ENCODE measurements at places on chromosomes 3 and 15. TPM values are rescaled to one million over a fixed set of nuclear protein-coding genes. Genes with fewer than 3 reads are reported as not detected.

Gene GOLGA6B
- not detected for polyA plus RNA-seq

Gene ZKSCAN7
- polyA plus RNA-seq: 1.9 TPM

Gene PRSS50
- polyA plus RNA-seq: not detected

Gene MFAP1
- polyA plus RNA-seq: 22.5 TPM

Gene PLAAT1
- polyA plus RNA-seq: not detected

Gene ABHD17C
- 0.32 TPM for polyA plus RNA-seq

Gene MRPL3
- polyA plus RNA-seq: 110 TPM

Gene HCLS1
- 441 TPM for polyA plus RNA-seq

Gene GOLGA8K
- not detected for polyA plus RNA-seq

Gene XIRP1
- polyA plus RNA-seq: not detected

- H3K27ac ChIP-seq: no peak overlapping the region
- H3K4me3 ChIP-seq: no peak overlapping the region
- no peaks in the 10 kb centered on the region for H3K27me3 ChIP-seq
- H3K36me3 ChIP-seq: no peaks in the 10 kb centered on the region
- no peaks in the 10 kb centered on the region for H3K4me1 ChIP-seq
These were observed 201.2 kb downstream of the SATB1 start for GRCh38 chr3:18223974-18224373.

- H3K27ac ChIP-seq: peak overlapping the region; percentile 65
- peaks cover 68% of the 10 kb centered on the region for H3K4me1 ChIP-seq
- DNase-seq: no peak
- H3K4me3 ChIP-seq: peak overlapping the region; percentile 70
- no peaks in the 10 kb centered on the region for H3K27me3 ChIP-seq
These were observed 2.1 kb downstream of the IDH2 start for GRCh38 chr15:90099868-90100831.

GRCh38 chr3:124059580-124059979 lies 67.7 kb upstream of the ROPN1 start:
- peaks cover 4% of the 10 kb centered on the region for H3K27me3 ChIP-seq
- H3K36me3 ChIP-seq: no peaks in the 10 kb centered on the region
- H3K4me3 ChIP-seq: no peak overlapping the region
- no peaks in the 10 kb centered on the region for H3K4me1 ChIP-seq
- no peak for DNase-seq

DNA sequence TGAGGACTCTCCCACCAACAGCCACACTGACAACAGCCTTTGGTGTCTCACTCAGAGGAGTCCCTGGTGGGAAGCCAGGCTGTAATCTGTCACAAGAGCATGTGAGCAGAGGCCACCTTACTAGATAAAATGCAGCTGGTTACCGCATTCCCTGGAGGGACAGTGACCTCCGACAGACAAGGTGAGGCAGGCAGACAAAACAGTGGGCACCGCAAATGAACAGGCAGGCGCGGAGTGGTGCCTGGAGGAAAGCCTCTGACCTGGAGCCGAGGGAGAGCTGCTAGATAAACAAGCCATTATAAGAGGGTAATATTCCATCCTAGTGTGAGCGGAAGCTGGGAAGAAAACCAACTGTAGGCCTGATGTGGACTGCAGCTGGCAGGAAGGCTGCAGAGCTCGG lies 736.4 kb downstream of the FHIT start:
- no peaks in the 10 kb centered on the region for H3K4me1 ChIP-seq
- no peak for DNase-seq
- H3K36me3 ChIP-seq: no peaks in the 10 kb centered on the region

DNA sequence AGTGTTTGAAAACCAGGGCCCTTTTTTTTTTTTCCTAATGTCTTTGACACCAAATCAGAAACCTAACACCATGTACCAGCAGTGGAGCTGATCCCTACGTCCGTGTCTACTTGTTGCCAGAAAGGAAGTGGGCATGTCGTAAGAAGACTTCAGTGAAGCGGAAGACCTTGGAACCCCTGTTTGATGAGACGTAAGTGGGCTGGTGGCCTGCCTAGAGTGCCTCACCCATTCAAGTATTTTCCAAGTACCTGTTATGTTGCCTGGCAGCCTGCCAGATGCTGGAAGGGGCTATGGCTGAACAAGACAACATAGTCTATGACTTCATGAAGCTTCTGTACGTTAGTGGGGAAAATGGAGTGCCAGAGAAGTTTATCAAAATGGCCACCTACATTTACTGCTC lies 39.7 kb downstream of the ESYT3 start:
- H3K27me3 ChIP-seq: no peaks in the 10 kb centered on the region
- H3K4me3 ChIP-seq: no peak overlapping the region
- H3K36me3 ChIP-seq: no peaks in the 10 kb centered on the region
- H3K4me1 ChIP-seq: no peaks in the 10 kb centered on the region

DNA sequence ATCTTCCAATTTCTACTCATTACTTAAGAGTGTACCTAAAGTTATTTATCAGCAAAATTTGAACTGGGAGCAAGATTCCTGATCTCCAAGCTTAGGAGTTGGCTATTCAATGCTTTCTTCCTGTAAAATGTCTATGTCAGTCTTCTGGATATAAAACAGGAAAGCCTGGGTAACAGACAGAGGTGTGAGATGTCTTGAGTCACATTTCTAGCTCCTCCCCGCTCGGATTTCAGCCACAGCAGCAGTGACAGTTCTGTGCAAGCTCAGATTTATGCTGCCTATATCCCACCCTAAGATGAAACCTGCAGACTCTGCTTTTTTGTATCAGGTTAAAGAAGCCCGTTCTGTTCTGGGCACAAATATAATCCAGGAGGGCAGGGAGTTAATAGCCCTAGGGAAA lies 2.1 kb upstream of the ARMC8 start:
- H3K36me3 ChIP-seq: no peaks in the 10 kb centered on the region
- no peak overlapping the region for H3K27ac ChIP-seq

GRCh38 chr3:48826451-48826850 lies 21.2 kb downstream of the PRKAR2A start:
- no peaks in the 10 kb centered on the region for H3K36me3 ChIP-seq
- no peak overlapping the region for H3K27ac ChIP-seq

- H3K27ac ChIP-seq: no peak overlapping the region
- H3K36me3 ChIP-seq: no peaks in the 10 kb centered on the region
- no peaks in the 10 kb centered on the region for H3K4me1 ChIP-seq
- no peak for DNase-seq
- H3K27me3 ChIP-seq: no peaks in the 10 kb centered on the region
- H3K4me3 ChIP-seq: no peak overlapping the region
These were observed 135.6 kb downstream of the TJP1 start for GRCh38 chr15:29686445-29687203.

- H3K4me3 ChIP-seq: no peak overlapping the region
- H3K27ac ChIP-seq: no peak overlapping the region
- no peaks in the 10 kb centered on the region for H3K4me1 ChIP-seq
- no peaks in the 10 kb centered on the region for H3K27me3 ChIP-seq
- H3K36me3 ChIP-seq: no peaks in the 10 kb centered on the region
- DNase-seq: no peak
These were observed 307.0 kb downstream of the ARPP21 start for GRCh38 chr3:35946121-35946853.

DNA sequence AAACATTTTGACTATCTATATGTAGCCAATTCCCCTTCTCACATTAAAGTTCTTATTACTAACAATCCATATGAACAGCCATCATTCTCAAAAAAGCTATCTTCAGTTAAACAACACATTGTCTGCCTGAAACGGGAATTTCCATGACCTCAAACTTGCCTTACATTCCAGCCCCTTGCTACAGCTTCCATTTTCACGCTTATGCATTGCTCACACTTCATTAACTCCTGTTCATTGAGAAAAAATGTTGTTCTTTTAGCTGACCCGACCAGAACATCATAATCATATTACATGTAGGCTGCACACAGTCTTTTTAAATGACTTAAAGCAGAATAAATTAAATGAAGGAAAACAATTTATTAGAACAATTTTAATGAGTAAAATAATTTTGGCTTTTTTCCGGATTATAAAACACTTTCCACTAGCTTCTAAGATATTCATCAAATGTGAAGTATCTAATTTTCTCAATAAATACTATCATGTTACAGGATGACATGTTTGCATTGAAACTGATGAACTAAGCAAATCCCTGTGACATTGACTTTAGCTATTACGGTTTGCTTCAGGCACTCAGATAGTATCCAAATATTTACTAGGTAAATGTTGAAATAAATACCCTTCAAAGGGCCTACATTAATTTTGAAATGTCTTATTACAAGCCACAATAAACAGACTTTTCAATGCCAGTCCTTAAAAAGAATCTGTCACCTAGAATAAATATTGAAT lies 49.9 kb downstream of the P3H2 start:
- H3K4me3 ChIP-seq: no peak overlapping the region
- H3K27me3 ChIP-seq: no peaks in the 10 kb centered on the region
- H3K4me1 ChIP-seq: no peaks in the 10 kb centered on the region

- H3K36me3 ChIP-seq: no peaks in the 10 kb centered on the region
- H3K27ac ChIP-seq: no peak overlapping the region
- DNase-seq: no peak
- H3K4me3 ChIP-seq: no peak overlapping the region
- no peaks in the 10 kb centered on the region for H3K4me1 ChIP-seq
These were observed 14.7 kb downstream of the SHOX2 start for GRCh38 chr3:158091531-158091930.

- no peak overlapping the region for H3K27ac ChIP-seq
- no peaks in the 10 kb centered on the region for H3K27me3 ChIP-seq
- H3K36me3 ChIP-seq: no peaks in the 10 kb centered on the region
These were observed 181.0 kb upstream of the PPP2R3A start for GRCh38 chr3:135784557-135784956.

DNA sequence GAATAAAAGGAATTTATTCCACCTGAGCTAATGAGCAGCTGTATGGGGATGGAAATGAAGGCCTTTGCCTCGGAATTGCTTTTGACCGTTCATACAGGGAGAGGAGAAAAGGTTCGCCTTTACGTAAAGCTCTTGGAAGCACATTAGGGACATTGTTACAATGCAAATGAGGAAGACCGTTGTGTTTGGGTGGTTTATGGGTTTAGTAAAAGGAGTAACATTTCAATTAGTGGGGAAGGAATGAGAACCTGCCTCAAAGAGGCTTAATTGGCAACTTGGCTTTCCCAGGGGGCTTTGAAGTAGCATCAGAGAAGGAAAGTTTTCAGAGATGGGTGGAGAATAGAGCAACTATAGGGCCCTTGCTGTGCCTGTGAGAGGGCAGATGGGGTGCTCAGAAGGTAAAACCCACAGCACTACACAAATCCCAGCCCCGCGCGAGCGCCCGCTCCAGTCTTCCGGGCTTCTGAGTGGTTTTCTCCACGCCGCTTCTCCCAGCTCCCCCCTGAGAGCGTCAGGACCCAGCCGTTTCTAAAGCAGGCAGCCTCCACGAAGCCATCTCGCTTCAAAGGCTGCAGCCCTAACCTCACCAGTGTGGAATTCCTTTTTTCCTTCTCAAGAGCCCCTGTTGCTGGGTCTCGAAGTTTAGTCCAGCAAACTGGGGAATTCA lies 192.0 kb upstream of the HES1 start:
- H3K27ac ChIP-seq: no peak overlapping the region
- no peaks in the 10 kb centered on the region for H3K27me3 ChIP-seq
- DNase-seq: no peak
- H3K4me1 ChIP-seq: no peaks in the 10 kb centered on the region
- no peaks in the 10 kb centered on the region for H3K36me3 ChIP-seq

GRCh38 chr15:57229051-57229450 lies 147.3 kb upstream of the CGNL1 start:
- no peak overlapping the region for H3K27ac ChIP-seq
- H3K4me1 ChIP-seq: no peaks in the 10 kb centered on the region
- no peaks in the 10 kb centered on the region for H3K27me3 ChIP-seq

GRCh38 chr3:30084316-30084715 lies 522.1 kb upstream of the TGFBR2 start:
- H3K4me1 ChIP-seq: no peaks in the 10 kb centered on the region
- no peak overlapping the region for H3K27ac ChIP-seq
- no peak overlapping the region for H3K4me3 ChIP-seq

GRCh38 chr15:85336880-85337279 lies 43.5 kb upstream of the AKAP13 start:
- H3K36me3 ChIP-seq: no peaks in the 10 kb centered on the region
- H3K27me3 ChIP-seq: no peaks in the 10 kb centered on the region
- no peak overlapping the region for H3K4me3 ChIP-seq
- peaks cover 2% of the 10 kb centered on the region for H3K4me1 ChIP-seq
- no peak for DNase-seq

DNA sequence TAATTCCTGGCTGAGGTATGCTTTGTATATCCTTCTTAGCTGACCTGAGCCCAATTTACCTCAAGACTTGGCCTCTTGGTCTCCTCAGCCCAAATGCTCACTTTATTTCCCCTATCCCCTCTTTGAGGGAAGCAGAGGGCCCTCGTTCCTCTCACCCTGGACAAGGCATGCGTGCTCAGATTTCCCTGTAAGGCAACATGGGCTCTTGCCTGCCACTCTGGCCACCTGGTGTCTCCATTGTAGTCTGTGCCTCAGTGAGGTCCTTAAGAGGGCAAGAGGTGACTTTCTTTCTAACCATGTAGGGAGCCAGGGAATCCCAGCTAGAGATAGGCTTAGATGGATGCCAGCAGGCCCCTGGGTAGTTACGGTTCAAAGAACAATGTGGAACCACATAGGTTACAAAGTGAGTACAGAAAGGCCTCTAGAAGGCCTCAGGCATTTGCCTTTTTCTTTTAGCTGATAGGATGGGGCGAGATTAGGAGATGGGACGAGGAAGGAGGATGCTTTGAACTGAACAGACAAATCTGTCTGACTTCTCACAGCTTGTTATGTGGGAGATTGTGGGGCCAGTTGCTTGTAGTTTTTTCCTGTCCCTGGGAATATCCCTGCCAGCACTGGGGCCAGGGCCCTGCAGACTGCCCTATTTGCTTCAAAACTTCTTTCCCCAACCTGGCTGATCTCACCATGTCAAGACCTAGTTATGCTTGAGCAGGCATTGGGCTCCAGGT lies 1.1 kb upstream of the INTS14 start:
- no peak overlapping the region for H3K4me3 ChIP-seq
- peak overlapping the region; percentile 76 for H3K27ac ChIP-seq
- no peaks in the 10 kb centered on the region for H3K36me3 ChIP-seq
- peaks cover 27% of the 10 kb centered on the region for H3K4me1 ChIP-seq
- no peak for DNase-seq
- H3K27me3 ChIP-seq: no peaks in the 10 kb centered on the region

- H3K4me3 ChIP-seq: peak overlapping the region; percentile 47
- H3K36me3 ChIP-seq: no peaks in the 10 kb centered on the region
- H3K27ac ChIP-seq: no peak overlapping the region
These were observed 709 bp downstream of the SCAMP5 start for GRCh38 chr15:74995779-74996765.

- no peaks in the 10 kb centered on the region for H3K4me1 ChIP-seq
- no peak for DNase-seq
- no peaks in the 10 kb centered on the region for H3K36me3 ChIP-seq
These were observed 31.7 kb upstream of the DHX36 start for GRCh38 chr3:154356009-154356408.

DNA sequence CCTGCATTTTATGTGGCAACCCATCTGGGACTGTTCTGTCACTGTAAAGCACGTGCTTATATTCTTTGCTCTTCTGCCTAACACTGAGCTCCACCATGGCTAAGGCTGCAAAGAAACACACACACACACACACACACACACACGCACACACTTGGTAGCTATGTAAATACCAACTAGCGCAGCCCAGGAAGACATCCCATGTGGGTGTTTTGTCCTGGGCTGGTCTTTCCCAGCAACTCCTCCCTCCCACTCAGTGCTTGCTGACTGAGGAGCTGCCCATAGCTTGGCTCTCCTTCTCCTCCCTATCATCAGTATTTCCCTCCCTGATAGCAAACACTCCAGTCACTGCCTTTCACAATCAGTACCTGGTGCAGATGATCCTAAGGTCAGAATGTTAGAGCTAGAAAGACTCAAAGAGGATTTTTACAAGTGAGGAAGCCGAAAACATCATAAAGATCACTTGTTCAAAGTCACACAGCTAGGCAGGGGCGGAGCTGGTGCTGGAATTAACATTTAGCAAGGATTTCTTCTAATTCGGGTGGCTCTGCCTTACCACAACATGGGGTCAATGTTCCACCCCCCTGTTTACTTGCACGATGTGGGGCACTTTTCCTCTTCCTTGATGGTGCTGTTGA lies 377.1 kb upstream of the TBL1XR1 start:
- no peak overlapping the region for H3K27ac ChIP-seq
- H3K36me3 ChIP-seq: no peaks in the 10 kb centered on the region
- no peaks in the 10 kb centered on the region for H3K27me3 ChIP-seq
- no peak for DNase-seq

All from CD4-positive, alpha-beta memory T cell (primary cell).